ENCODE measurements at places on chromosomes 7 and 10.

- no peak for DNase-seq
These were observed 48.1 kb upstream of the ZNF680 start for GRCh38 chr7:64610997-64611396.

DNA sequence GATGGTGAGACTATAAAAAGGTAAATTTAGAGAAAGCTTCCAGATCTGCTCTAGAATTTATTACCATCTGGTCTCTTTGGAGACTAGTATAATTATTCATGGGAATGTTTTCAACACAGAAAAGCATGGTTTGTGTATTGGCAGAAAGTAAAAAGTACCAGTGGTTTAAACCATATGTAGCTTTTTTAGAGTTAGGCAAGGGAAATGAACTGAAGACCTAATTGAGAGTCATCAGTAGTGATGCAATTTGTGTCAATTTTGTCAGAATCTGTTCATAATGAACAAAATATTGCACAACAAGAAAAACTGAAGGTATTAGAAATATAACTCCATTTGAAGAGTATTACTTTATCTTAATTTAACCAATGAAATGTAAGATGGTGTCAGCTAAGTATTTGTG is 181.4 kb downstream of the ADK start:
- no peak for DNase-seq

- DNase-seq: no peak
These were observed 24.0 kb downstream of the VOPP1 start for GRCh38 chr7:55548295-55548731.

- DNase-seq: no peak
These were observed 635.7 kb upstream of the ANKRD30A start for GRCh38 chr10:36489611-36490228.

DNA sequence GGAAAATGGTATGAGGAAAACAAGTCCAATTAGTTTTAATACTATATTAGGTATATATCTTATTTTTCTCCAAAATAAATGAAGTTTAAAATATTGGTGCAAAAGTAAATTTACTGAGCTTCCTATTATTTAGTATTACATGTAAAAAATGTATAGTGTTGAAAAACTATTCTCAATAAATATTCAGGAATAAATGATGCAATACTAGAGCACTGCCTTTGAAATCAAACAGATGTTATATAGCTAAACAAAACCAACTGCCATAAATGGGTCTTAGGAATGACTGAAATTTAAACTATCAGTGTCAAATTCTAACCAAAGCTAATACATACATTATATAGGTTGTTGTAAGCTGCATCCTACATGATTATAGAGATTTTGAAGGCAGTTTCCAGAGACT is 1434.0 kb upstream of the LRRTM3 start:
- no peak for DNase-seq

- DNase-seq: no peak
These were observed 43.5 kb upstream of the FOXL3 start for GRCh38 chr7:246451-246850.

GRCh38 chr7:80900583-80901576 is 18.0 kb downstream of the SEMA3C start:
- no peak for DNase-seq

DNA sequence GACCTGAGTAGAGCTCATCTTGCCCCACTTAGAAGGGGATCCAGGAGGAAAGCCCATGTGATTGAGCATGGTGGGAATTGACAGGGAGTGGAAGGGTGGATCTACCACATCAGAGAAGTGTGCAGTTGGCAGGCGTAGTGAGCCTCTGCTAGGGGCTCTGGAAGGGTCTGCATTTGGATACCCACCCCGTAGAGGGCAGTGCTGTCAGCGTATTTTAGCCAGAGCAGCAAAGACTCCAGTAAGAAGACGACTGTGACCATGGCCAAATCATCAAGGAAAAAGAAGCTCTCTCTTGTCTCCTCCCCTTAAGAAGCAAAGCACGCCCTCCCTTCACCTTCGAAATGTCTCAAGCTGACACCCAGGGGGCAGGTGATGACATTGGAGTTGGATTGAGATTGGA is 68.8 kb upstream of the INHBA start:
- DNase-seq: no peak

DNA sequence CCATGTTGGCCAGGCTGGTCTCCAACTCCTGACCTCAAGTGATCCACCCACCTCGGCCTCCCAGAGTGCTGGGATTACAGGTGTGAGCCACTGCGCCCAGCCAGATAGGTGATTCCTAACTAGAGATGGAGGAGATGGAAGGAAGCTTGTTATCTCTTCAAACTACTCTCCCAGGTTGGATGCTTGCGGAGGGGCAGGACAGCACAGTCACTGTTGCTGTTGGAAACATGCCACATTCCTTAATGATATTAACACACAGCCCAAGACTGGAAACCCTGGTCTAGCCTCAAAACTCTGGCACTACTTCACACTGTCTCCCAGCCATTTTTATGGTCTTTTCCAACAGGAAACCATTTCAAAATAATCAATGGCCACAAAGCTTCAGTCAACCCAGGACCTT is 468.8 kb upstream of the NRP1 start:
- no peak for DNase-seq

GRCh38 chr7:102248456-102249395 is 37.9 kb upstream of the SH2B2 start:
- no peak for DNase-seq

- no peak for DNase-seq
These were observed 219.6 kb downstream of the DGKB start for GRCh38 chr7:14682910-14683465.

GRCh38 chr10:28343987-28344895 is 41.4 kb upstream of the MPP7 start:
- DNase-seq: no peak

DNA sequence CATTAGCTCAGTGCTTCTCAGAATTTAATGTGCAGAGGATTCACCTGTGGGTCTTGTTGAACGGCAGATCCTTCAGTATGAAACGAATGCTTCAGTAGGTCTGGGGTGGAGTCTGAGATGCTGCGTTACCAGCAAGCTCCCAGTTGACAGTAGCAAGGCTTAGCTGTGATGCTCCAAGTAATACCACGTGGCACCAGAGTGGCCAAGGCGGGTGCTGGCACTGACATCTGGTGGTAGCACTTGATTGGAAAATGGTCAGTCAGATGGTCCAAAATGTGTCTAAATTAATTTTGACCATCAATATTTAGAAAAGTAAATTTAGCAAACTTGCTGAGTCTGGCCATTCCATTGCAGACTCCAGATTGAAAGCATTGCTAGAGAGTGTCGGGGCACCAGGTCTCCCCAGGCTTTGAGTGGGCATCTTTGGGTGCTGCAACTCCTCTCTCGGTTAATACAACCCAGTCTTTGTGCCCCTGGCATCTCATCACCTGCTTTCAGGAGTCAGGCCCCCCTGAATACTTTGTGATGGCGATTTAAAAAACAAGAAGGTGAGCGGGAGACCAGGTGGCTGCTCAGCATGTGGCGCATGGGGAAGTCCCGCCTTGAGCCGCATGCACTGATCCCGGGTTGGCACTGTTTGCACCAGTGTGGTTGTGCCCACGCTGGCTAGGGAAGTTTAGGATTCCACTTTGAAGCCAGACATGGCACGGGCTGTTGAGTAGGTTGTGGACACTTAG is 130.1 kb downstream of the NT5C2 start:
- no peak for DNase-seq

DNA sequence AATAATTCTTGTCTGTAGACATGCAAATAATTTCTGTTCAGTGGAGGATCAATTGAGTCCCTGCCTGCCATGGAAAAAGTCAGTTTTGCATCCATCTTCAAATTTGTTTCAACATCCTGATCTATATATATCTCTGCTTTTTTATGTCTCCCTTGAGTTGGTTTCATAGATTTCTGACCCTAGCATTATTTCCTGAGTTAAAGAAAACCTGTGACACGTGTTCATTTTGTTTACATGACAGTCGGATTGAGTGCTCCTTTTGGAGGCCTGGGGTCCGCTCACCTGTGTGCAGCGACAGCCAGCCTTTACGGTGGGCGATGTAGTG is 674 bp downstream of the MRPS24 start:
- DNase-seq: peak; percentile 63

DNA sequence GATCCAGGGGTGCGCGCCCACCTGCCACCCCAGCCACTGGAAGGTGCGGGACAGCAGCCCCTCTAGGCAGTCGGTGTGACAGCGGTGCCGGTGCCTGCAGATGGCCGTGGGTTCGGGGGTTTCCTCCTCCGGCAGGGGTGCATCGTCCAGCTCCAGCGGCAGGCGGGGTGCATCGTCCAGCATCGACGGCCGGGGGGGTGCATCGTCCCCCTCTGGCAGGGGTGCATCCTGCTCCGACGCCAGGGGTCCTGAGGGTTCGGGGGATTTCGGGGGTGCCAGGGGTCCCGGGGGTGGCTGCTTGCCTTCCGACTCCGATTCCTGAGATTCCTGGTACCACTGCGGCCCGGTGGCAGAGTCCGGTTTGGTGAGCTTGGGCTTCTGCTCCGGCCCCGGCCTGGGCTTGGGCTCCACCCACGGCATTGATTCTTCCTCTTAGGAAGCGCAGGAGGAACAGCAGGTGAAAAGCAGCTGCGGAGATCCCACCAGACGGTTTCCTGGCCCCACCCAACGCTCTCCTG is 90.2 kb upstream of the RAB18 start:
- DNase-seq: no peak

- no peak for DNase-seq
These were observed 318.2 kb downstream of the WDR11 start for GRCh38 chr10:121169406-121169805.

DNA sequence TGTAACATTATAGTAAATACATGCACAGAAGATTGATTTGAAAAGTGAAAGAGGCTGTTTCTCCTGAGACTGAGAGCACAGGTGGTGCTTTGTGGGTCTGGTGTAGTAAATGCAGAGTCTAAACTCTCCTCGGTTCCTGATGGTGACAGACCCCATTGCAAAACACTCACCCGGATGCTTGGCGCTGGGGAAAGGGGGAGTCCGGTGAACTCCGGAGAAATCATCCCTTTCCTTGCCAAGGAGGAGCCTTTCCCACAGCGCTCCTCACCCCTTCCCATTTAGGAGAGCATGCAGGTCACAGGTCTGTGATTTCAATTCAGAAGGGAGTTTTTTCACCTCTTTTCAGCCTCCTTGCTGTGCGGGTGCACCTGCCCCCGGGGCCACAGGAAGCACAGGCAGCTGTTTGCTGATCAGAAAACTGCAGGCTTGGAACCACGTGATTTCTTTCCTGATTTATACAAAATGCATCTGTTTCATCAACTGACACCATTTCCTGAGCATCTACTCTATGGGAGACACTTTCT is 75.6 kb upstream of the LYZL2 start:
- DNase-seq: peak; percentile 88

DNA sequence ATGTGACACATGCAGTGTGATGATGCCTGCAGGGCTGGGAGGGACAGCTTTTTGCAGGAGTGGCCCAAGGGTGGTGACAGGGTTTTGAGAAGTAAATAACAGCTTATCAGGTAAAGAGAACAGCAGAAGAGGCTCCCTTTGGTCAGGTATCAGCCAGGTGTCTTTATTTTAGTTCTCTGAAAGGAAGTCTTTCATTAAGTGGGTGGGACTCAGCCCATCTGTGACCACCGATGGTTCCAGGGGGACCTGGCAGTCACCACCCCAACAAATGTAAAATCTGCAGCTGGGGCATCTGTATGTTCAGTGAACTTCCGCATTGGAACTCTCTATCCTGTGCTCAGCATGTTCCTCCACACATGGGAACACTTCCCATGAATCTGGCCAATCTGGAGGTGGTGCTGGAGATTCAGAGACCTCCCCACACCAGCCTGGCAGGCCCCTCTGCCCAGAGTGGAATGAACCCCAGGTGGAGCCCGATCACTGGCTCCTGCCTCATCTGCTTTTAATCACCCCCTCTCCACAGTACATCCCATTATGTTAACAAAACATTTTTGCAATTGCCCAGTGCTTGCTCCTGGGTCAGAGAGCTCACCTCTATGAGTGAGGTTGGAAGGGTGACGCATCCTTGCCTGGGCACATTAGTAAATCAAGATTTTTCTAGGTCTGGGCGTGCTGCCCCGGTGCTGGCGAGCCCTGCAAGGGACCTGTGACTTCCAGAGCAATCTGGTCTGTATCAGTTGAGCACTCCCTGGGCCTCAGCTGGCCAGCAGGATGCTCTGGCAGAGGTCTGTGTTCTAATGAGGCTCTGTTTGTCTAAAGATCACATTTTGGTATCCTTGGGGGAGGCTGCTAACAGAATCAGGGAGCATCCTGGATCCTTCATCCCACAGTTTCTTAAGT is 140.4 kb upstream of the GDF10 start:
- DNase-seq: no peak

DNA sequence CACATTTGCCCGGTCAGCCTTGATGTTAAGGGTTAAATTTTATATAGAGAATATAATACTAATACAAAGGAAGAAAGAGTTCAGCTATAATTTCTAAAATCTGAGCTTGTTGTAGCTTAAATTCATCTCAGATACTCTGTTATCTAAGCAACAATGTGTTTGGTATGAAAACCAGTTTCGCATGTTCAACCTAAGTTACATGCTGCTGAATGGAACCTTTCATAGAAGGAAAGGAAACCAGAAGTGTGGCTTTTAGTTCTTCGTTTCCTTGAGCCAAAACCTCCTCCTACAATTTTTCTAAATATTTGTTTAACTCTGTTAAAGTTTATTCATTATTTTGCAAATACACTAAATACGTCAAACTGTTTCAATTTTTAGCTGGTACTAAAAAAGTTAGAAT is 18.5 kb downstream of the AGR2 start:
- DNase-seq: no peak

- no peak for DNase-seq
These were observed 400.9 kb downstream of the KCNMA1 start for GRCh38 chr10:77236700-77237099.

DNA sequence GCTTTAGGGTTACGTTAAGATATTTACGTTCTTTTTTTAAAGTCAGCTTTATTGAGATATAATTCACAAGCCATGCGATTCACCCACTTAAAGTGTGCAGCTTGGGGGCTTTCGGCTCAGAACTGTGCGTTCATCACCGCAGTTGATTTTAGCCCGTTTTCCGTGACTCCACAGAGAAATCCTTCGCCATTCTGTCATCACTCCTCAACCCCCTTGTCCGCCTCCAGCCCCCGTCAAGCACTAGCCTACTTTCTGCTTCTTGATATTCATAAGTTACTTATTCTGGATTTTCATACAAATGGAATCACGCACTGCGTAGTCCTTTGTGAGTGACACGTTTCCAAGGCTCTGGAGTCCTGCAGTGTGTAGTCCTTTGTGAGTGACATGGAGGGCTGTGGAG is 20.4 kb downstream of the FAM20C start:
- DNase-seq: no peak

- DNase-seq: no peak
These were observed 67.4 kb upstream of the LRRC4 start for GRCh38 chr7:128098629-128099028.
